ENCODE measurements at places on chromosomes 6 and 20. TPM values are rescaled to one million over a fixed set of nuclear protein-coding genes. Genes with fewer than 3 reads are reported as not detected.

Gene FRK
- 14.4 TPM for total RNA-seq

- H3K27me3 ChIP-seq = no peaks in the 10 kb centered on the region
- H3K4me3 ChIP-seq = no peak overlapping the region
- no peak for DNase-seq
- H3K27ac ChIP-seq = no peak overlapping the region
- H3K4me1 ChIP-seq = no peaks in the 10 kb centered on the region
Measured at GRCh38 chr6:84280030-84280429, 52.6 kb upstream of the CEP162 start.

- no peak overlapping the region for H3K4me3 ChIP-seq
- H3K36me3 ChIP-seq = no peaks in the 10 kb centered on the region
- no peak overlapping the region for H3K27ac ChIP-seq
- H3K4me1 ChIP-seq = no peaks in the 10 kb centered on the region
- no peaks in the 10 kb centered on the region for H3K27me3 ChIP-seq
- no peak for DNase-seq
Measured at GRCh38 chr6:144075875-144076274, 19.5 kb downstream of the SF3B5 start.

Gene ANKS1A
- total RNA-seq = 28.5 TPM

- no peaks in the 10 kb centered on the region for H3K4me1 ChIP-seq
- no peak overlapping the region for H3K27ac ChIP-seq
- H3K36me3 ChIP-seq = no peaks in the 10 kb centered on the region
- no peaks in the 10 kb centered on the region for H3K27me3 ChIP-seq
- DNase-seq = no peak
- H3K4me3 ChIP-seq = no peak overlapping the region
Measured at GRCh38 chr6:121886223-121886830, 450.9 kb downstream of the GJA1 start.

Gene COL19A1
- not detected for total RNA-seq

Gene FAM184A
- total RNA-seq = 0.85 TPM

GRCh38 chr20:32226391-32226790 lies 18.7 kb downstream of the POFUT1 start:
- no peaks in the 10 kb centered on the region for H3K27me3 ChIP-seq
- no peak overlapping the region for H3K27ac ChIP-seq
- DNase-seq = no peak
- H3K4me3 ChIP-seq = no peak overlapping the region
- peaks cover 6% of the 10 kb centered on the region for H3K36me3 ChIP-seq

Gene TMEM170B
- 3.9 TPM for total RNA-seq

DNA sequence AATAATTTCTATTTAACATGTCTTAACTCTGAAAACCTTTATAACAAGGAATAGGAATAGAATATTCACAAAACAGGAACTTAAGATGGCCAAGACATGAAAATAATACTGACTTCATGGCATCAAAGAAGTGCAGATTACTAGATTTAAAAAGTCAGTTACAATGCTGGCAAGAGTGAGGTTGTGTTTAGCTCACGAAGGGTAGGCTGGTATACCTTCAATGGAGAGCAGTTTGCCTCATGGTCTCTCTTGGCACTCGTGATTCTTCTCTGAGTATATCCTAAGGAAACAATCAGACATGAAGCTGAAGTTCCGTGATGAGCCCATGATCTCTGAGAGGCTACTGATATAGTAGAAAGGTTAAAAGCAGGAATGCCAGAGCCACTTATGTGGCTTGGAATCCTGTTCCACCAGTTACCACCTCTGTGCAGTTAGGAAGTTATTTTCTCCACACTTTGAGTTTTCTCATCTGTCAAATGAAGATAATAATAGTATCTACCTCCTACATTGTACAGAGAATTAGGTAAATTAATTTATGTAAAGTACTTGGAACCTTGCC lies 7.2 kb downstream of the NCOA7 start:
- H3K27me3 ChIP-seq = no peaks in the 10 kb centered on the region
- peak overlapping the region; percentile 32 for H3K27ac ChIP-seq
- H3K36me3 ChIP-seq = peaks cover 39% of the 10 kb centered on the region
- no peak for DNase-seq
- 0 out of 2 replicates have a peak overlapping the region, but pooled peaks have one; percentile 1 for H3K4me3 ChIP-seq

Gene OLIG3
- not detected for total RNA-seq

Gene STMND1
- 0.26 TPM for total RNA-seq

Gene TREML2
- not detected for total RNA-seq

GRCh38 chr20:48447456-48447855 lies 380.3 kb downstream of the PREX1 start:
- no peaks in the 10 kb centered on the region for H3K4me1 ChIP-seq
- no peak overlapping the region for H3K4me3 ChIP-seq
- H3K27ac ChIP-seq = no peak overlapping the region
- no peak for DNase-seq
- no peaks in the 10 kb centered on the region for H3K36me3 ChIP-seq

GRCh38 chr6:168145747-168146596 lies 67.0 kb upstream of the FRMD1 start:
- H3K4me3 ChIP-seq = no peak overlapping the region
- peaks cover 59% of the 10 kb centered on the region for H3K27me3 ChIP-seq
- H3K27ac ChIP-seq = no peak overlapping the region
- no peaks in the 10 kb centered on the region for H3K4me1 ChIP-seq

DNA sequence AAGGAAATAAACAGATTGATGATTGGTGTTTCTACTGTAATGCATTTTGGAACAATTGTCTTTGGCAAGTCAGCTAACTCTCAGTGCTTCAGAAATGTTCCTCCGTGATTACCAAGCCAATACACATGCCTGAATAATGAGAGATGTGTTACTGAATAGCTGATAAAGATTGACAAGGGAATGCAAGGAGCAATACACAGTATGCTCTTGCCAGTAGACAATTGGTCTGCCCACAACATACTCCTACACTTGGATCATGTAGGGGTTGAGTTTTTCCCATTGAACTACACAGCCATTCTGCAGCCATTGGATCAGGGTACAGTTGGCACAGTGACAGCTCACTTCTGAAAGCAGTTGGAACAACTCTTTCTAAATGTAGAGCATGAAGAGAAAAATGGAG lies 5.6 kb upstream of the GJB7 start:
- no peak for DNase-seq
- H3K27me3 ChIP-seq = no peaks in the 10 kb centered on the region
- no peak overlapping the region for H3K4me3 ChIP-seq
- no peaks in the 10 kb centered on the region for H3K36me3 ChIP-seq

- no peak for DNase-seq
- no peaks in the 10 kb centered on the region for H3K27me3 ChIP-seq
- H3K36me3 ChIP-seq = no peaks in the 10 kb centered on the region
- H3K4me3 ChIP-seq = no peak overlapping the region
Measured at GRCh38 chr20:48818481-48818987, 9.3 kb downstream of the PREX1 start.

Gene C6orf15
- total RNA-seq = 21.6 TPM

GRCh38 chr6:140064366-140064765 lies 689.9 kb upstream of the CITED2 start:
- peaks cover 32% of the 10 kb centered on the region for H3K4me1 ChIP-seq
- DNase-seq = no peak
- H3K27ac ChIP-seq = no peak overlapping the region
- H3K27me3 ChIP-seq = no peaks in the 10 kb centered on the region

Gene C6orf52
- 6.2 TPM for total RNA-seq

Gene TREML4
- total RNA-seq = not detected

DNA sequence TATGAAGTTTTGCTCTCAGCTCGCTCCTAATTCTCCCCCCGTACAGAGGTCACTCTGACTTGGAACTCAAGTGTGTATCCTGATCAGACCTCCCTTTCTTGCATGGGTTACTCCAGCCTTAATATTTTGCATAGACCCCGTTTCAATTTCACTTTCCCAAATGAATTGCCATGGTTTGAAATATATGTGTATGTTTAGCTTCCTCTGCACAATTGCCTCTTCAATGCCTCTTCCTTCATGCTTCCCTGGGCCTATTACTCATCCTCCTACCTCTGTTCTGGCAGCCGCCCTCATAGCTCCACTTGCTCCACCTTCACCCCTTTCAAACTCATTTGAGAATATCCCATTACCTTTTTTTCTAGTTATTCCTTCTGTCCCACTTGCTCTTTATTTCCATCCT lies 90.0 kb upstream of the SAMD5 start:
- no peak for DNase-seq
- no peak overlapping the region for H3K27ac ChIP-seq
- no peaks in the 10 kb centered on the region for H3K36me3 ChIP-seq
- no peak overlapping the region for H3K4me3 ChIP-seq
- H3K4me1 ChIP-seq = no peaks in the 10 kb centered on the region

GRCh38 chr6:7805850-7806214 lies 79.9 kb downstream of the BMP6 start:
- H3K4me1 ChIP-seq = 0 out of 2 replicates have a peak, but pooled peaks cover 9% of the 10 kb centered on the region
- peak; percentile 52 for DNase-seq
- no peak overlapping the region for H3K4me3 ChIP-seq
- H3K27me3 ChIP-seq = no peaks in the 10 kb centered on the region
- no peak overlapping the region for H3K27ac ChIP-seq
- no peaks in the 10 kb centered on the region for H3K36me3 ChIP-seq

Gene LPA
- total RNA-seq = not detected

DNA sequence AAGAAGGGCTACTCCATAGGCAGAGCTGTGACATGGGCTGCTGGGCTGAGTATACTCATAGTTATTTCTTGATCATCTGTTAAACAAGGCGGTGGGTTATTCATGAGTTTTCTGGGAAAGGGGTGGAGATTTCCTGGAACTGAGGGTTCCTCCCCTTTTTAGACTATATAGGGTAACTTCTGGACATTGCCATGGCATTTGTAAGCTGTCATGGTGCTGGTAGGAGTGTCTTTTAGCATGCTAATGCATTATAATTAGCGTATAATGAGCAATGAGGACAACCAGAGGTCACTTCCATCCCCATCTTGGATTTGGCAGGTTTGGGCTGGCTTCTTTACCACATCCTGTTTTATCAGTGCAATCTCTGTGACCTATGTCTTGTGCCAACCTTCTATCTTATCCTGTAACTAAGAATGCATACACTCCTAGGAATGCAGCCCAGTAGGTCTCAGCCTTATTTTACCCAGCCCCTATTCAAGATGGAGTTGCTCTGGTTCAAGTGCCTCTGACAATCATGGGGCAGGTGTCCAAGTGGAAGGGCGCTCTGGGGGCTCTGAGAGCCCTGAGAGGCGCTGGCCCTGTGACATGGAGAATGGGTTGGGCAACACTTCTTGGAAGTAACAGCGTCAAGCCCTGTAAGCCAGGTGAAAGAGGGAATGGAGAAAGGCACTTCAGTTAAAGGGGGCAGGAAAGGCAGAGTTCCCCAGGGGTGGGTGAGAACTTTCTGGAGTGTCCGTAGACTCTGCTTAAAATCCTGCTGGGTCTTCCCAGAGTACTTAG lies 354.2 kb upstream of the SULF2 start:
- H3K36me3 ChIP-seq = no peaks in the 10 kb centered on the region
- no peak overlapping the region for H3K4me3 ChIP-seq
- peaks cover 23% of the 10 kb centered on the region for H3K4me1 ChIP-seq

Gene EMILIN3
- total RNA-seq = not detected

GRCh38 chr20:57438552-57438951 lies 47.4 kb downstream of the RBM38 start:
- H3K27ac ChIP-seq = no peak overlapping the region
- H3K4me1 ChIP-seq = peaks cover 27% of the 10 kb centered on the region
- no peak overlapping the region for H3K4me3 ChIP-seq
- no peaks in the 10 kb centered on the region for H3K27me3 ChIP-seq
- no peak for DNase-seq
- no peaks in the 10 kb centered on the region for H3K36me3 ChIP-seq

DNA sequence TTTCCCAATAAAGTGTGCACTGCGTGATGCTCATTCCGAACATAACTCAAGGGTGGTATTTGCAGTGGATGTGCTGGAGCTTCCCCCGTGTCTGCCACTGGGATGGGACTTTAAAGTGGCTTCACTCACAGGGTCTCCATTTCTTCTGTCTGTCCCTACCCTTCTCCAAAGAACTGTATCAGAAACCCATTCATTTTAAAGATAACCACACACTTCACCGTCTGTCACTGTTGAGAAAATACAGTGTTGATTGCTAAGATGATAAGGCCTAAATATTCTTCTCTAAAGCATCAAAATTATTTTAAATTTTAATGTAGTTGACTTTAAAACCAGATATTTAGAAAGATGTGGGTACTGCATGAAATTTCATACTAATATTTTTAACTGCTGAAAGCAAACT lies 161.4 kb downstream of the TMEM242 start:
- H3K36me3 ChIP-seq = no peaks in the 10 kb centered on the region
- H3K4me3 ChIP-seq = no peak overlapping the region
- H3K27ac ChIP-seq = no peak overlapping the region
- no peaks in the 10 kb centered on the region for H3K27me3 ChIP-seq
- no peak for DNase-seq
